ENCODE measurements at places on chromosomes 6 and 20.

DNA sequence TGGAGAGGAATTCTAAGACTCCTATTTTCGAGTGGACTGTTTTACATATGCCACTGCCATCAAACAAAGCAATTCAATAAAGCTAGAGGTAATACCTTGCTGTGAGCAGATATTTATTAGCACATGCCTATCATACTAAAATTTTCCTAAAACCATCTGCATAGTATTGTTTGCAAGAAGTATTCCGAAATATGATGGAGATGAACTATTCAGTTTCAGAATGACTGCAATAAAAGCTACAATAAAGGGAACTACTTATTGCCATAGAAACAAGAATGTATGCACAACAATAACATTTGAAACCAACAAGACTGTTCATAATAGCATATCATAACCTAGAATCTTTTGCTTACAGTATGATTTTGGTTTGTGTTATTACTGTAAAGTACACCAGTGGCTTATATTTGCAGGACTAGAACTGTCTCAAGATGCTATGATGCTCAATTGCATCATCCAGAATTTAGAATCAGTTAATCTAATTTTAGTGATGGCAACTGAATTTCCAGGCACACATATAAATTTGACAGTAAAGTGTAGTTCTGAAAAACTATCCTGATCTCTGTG, 144.3 kb downstream of the GRIK2 start:
- no peak for DNase-seq

- DNase-seq = no peak
Observed at GRCh38 chr6:169852504-169853195, 101.2 kb downstream of the ERMARD start.

DNA sequence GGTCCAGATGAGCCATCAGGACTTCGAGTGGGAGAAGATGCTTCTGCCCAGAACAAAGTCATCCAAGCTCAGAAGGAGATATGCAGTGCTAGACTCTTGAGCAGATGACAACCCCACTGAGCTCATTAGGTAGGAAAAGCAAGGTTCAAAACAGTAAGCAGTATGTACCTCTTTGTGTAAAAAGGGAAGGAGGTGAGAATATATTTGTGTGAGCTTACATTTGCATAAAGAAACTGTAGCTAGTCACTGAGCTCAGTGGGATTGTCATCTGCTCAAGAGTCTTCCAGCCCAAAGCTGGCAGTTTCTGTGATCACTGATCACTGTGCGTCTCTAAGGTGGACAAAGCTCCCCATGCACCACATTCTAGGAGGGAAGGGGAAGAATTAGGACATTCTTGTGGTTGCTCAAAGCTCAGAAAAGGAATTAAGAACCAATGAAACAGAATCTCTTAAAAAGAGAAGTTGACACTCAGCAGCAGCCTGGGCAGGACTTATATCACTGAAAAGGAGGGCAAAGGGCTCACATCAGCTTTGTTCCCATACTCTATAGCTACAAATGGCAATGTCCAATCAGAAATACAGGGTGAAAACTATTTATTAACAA, 90.0 kb upstream of the MAFB start:
- no peak for DNase-seq

DNA sequence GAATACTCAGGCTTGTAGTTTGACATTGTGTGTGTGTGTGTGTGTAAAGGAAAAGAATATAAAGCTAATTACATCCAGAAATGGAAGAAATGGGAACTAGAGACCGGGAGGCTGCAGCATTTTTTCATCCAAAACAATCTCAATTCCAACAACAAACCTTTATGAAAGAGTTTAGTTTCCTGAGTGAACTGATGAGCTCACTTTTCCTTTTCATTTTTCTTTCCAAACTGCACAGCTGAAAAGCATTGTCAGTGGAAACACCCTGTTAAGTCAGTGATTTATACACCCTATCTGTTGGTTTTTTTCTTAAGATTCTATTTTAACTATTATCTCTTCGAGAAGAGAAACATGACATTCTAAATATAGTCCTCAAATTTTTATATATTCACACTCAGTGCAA, 130.9 kb downstream of the RFPL4B start:
- no peak for DNase-seq

GRCh38 chr6:157609117-157609516, 213.9 kb upstream of the SNX9 start:
- no peak for DNase-seq

GRCh38 chr6:121849477-121849876, 414.0 kb downstream of the GJA1 start:
- peak; percentile 80 for DNase-seq

DNA sequence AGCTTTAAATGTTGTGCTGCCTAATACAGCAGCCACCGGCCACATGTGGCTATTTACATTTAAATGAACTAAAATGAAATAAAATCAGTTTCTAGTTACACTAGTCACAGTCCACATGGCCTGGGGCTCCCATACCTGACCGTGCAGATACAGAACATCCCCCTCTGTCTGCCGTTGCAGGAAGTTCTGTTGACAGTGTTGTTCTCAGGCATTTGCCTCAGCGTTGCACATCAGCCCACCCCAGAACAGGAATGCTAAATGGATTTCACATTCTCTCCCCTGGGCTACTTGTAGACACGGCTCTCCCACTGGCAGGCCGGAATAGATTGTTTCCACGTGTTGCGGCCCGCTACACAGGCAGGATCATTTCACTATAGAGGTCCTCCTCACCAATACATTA, 26.3 kb downstream of the JAG1 start:
- no peak for DNase-seq

- peak; percentile 5 for DNase-seq
Observed at GRCh38 chr20:36744764-36745191, 1.1 kb downstream of the NDRG3 start.

- no peak for DNase-seq
Observed at GRCh38 chr6:170149681-170150589, 140.9 kb downstream of the DLL1 start.

DNA sequence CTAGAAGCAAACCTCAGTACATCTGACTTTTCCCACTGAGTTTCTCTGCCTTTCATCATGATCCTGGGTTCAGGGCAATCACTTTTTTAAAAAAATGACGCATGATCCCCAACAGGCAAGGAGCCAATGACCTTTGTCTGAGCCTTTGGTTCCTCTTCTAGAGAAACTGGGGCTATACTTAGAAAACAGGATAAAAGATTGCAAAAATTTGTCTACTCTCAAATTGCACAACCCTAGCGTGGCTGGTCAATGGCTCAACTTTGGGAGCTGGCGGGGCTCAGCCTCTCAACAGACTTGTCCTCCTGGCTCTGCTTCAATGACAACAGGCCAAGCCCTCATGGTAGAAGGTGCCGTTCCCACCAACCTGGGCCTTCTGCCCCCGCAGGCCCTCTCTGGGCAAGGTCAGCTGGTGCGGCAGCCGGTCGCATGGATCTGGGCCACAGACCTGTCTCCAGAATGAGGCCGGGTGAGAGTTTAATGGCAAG, 48.7 kb downstream of the PDYN start:
- no peak for DNase-seq

DNA sequence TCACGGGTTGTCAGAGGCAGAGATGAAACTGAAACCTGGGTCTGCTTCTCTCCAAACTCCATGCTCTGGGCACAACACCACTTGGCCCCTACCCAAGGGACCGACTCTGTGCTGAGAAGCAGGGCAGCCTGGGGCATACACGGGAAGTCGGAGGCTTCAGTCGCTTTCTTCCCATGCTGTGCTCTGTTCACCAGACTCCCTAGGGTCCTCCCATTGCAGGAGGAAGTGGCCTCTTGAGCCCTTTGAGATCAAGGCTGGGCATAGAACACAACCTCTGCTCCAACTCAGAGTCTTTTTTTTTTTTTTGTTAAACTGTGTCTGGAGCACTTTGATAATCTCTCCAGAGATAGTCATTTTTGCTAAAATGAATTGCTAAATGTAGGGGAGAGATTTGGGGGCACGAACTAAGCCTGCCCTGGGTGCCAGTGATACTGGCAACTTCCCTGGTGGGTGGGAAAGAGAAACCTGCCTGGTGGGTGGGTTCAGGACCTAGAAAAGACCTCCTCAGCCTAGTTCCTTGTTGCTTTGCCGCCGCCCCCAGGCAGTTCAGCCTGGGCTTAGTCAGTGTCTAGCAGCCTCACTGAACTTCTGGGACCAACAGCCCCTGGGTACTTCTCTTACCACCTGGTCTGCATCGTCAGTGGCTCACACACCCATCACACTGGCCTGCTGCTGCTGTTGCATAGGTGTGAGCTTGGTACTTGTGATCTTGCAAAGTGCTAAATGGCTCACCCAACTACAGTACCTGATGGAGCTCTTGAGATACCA, 62.0 kb downstream of the PPP1R14C start:
- DNase-seq = no peak

DNA sequence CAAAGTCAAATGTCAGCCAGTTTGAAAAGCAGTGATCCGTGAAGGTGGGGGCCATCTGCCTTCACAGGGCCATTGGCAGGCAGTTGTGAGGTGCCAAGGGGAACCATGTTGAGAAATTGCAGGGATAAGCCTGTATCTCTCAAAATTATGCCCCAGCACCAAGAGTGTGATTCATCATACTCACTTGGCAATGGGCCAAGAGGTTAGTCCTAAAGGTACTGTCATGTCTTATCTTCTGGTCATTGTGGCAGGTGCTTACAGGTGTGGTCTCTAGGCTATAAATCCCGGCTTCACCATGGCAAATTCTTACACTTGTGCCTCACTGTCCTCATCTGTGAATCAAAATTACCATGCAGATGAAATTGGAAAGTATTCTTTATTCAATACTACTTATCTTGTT, 150.7 kb upstream of the LAMP5 start:
- DNase-seq = no peak

GRCh38 chr6:95087394-95088097, 489.8 kb upstream of the MANEA start:
- DNase-seq = peak; percentile 78

DNA sequence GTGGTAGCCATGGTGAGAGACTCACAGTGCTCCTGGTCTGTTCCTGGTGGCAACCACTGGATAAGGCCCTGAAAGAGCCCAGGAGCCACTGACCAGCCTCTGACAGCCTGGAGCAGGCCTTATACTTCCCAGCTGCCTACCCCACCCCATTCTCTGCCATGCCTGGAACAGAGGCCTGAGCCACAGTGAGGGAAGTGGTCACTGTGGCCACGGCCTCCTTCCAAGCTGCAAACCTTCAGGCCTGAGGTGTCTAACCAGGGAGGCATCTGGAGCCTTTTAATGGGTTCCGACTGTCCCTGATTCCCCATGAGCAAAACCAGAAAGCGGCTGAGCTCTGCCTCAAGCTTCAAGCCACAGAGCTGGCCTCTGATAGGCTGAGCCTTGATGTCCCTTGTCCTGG, 113.0 kb upstream of the SIRPA start:
- no peak for DNase-seq

- no peak for DNase-seq
Observed at GRCh38 chr20:59191036-59191755, 27.6 kb downstream of the ZNF831 start.

- no peak for DNase-seq
Observed at GRCh38 chr6:524803-525202, 132.1 kb downstream of the HUS1B start.

GRCh38 chr6:96468681-96469224, 52.9 kb upstream of the UFL1 start:
- DNase-seq = no peak

DNA sequence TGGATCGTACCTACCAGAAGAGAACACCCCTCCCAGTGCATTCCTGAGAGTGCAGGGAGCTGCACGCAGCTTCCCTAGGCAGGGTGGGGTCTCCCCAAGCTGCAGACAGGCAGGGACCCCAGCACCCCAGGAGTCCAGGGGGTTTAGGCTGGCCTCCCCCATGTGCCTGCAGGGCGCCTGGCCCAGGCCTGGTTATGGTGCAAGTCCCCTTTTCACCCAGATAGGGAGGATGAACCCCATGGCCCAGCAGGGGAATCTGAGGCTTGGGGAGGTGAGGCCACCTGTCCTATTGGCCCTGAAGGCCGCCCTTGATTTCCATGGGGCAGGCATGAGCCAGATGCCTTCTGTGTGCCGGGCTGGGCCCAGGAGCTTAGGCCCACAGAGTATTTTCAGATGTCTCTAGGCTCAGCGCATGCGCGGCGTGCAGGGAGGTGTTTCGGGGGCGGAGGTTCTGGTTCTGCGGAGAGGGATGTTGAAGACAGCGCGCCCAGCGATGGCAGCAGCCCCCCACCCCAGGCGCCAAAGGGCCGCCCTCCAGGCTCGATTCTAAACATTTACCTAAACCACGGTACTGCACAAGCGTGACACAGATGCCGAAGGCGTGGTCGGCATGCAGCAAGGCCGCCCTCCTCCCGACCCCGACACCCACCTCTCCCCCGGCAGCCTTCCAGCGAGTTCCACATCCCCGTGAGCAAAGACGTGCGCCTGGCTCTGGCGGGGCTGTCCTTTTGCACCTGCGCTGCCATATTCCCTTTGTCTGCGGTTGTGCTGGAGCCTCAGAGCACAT, 29.4 kb downstream of the COL20A1 start:
- no peak for DNase-seq

DNA sequence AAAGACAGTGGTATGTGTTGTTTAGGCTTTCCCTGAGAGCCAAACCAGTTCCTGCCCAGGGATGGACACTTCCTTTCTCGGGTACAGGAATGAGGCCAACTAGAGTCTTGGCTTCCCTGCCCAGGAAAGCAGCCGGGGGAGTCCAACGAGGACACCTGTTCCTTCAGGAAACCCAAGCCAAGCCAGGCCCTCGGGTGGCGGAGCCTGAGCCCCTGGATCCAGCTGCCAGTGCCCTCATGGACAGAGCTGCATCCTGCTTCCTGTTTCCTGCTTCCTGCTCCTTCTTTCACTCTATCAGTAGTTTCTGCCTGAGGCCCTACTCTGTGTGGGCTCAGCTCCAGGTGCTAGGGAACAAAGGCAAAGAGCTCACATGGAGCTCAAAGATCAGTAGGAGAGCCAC, 7.9 kb upstream of the SIRPA start:
- DNase-seq = no peak

DNA sequence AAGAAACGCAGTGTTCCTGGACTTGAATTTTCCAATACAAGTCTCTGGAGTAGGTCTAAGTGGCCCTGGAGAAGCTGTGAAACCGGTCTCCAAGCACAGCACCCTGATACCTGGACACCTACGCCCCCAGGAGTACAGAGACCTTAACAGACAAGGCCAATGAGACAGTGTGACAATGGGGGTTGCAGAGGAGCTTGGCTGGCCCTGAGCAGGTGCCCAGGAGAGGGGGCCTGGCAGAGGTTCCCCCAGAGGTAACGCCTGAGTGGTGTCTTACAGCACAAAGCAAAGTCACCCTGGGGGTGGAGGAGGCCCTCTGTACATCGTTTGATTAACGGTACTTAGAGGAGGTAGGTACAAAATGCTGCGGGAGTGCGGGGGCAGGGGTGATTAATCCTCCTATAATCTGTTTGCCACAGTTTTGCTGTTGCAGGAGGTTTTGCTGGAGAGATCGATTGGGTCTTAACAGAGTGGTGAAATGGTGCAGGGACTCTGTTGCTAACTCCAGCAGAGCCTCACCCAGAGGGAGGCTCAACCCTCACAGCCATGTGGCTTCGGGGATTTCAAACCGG, 37.3 kb upstream of the APCDD1L start:
- no peak for DNase-seq

DNA sequence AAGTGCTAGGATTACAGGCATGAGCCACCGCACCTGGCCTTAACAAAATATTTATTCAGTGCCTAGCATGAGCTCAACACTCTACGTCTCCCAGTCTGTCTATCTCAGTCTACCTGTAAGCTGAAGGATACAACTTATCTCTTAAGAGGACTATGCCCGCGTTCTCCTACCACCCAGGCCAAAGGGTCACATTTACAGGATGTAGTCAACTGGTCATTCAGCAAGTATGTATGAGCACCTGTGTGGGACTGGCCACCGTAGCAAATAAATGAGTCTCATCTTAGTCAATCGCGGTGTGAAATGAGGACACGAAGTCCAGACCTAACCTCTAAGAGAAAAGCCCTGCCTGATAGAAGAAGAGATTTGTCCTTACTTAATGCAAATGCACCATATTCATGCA, 49.9 kb downstream of the MUC22 start:
- no peak for DNase-seq

- DNase-seq = peak; percentile 83
Observed at GRCh38 chr6:16712931-16713484, 48.3 kb downstream of the ATXN1 start.

Measured in brain microvascular endothelial cell (primary cell).